ENCODE measurements at places on chromosomes 16 and 17.
A peak's percentile ranks its signal among the peaks of the same experiment; 100 is the strongest.

DNA sequence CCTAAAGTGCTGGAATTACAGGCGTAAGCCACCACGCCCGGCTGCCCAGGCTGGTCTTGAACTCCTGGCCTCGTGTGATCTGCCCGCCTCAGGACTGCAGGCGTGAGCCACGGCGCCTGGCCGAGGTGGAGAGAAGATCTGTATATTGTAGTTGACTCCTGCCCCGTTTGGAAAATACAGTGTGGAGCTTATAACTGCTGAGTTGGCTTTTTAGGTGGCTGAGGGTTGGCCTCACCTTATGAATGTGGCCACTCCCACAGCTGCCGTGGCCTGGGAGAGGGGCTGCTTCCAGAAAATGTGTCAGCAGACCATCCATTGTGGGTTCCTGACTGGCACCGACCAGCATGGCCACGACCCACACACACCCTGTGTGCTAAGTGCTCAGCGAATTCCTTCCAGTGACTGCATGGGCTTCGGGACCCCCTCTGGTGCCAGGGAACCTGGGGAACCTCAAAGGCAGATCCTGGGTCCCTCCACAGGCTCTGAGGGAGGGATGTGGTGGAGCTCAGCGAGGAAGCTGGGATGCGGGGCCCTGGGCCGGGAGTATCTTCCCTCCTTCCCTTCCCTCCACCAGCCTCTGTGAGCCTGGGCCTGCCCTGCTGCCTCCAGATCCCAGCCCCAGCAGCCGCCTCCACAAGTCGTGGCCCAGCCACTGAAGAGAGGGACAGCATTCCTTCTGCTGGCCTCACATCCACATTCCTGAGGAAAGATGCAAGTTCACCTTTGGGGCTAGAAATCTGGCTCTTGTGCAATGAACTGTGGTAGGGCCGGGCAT is 10.9 kb upstream of the RAB11FIP3 start:
- no peak for DNase-seq

DNA sequence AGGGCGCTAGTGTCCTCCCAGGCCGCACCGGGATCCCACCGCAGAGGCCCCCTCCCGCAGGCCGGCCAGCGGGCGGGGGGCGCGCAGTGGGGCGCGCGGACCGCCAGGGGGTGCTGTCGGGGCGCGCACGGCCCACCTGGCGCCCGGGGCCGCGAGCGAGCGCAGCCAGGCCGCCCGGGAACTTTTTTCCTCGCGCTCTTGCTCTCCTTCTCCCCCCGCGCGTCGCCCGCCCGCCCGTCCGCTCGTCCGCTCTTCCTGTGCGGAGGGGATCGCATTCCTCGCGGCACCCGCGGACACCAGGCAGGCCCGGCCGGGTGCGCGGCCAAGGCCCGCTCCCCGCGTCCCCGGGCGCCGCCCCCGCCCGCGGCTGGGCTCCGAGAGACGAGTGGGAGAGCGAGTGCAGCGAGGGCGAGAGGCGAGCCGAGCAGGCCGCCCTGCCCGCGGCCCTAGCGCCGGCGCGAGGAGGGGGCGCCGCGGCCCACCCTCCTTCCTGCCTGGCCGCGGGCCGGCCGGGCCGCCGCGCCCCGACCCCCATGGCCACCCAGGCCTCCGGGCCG is at the start of gene RAI1:
Gene RAI1, plus strand, starts transcription at position 272 of the 557 bp plus-strand sequence. CDS start 111,491 bp downstream, outside the sequence.
- peak; percentile 37 for DNase-seq

- peak; percentile 95 for DNase-seq
These were observed 12.3 kb downstream of the GPR142 start for GRCh38 chr17:74379495-74380085.

- no peak for DNase-seq
These were observed 516.8 kb downstream of the MAF start for GRCh38 chr16:79083508-79084299.
